ENCODE measurements at places on chromosomes 12 and 14.

- no peak for DNase-seq
Observed at GRCh38 chr12:76980196-76980595, 85.2 kb downstream of the E2F7 start.

DNA sequence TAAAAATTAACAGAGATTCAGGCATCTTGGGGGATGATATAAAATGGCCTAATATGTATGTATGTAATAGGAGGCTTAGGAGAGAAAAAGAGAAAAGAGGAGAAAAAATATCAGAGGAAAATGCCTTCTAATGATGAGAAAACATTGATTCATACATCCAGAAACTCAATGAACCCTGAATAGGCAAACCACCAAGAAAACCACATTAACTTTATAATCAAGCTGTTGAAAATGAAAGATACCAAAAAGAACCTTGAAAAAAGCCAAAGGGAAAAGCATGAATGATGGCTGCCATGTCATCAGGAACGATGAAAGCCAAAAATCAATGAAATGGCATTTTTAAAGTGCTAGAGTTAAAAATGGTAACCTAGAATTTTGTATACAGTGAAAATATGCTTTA lies 180.2 kb downstream of the EPS8 start:
- no peak for DNase-seq

- peak; percentile 22 for DNase-seq
Observed at GRCh38 chr14:101889898-101890297, 74.5 kb upstream of the DYNC1H1 start.

GRCh38 chr12:13725049-13725448 lies 256.4 kb downstream of the GRIN2B start:
- no peak for DNase-seq

DNA sequence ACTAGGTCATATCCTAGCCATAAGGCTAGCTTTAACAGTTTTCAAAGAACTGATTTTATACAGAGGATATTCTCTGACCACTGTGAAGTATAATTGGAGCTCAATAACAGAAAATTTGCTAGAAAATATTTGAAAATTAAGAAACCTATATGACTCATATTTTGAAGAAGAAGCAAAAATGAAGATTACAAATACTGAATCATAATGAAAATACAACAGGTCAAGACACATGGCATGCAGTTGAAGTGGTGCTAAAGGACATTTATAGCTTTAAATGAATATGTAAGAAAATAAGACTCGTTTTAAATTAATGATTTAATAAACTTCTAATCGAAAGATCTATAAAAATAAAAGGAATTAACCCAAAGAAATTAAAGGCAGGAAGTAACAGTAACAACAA lies 1234.6 kb downstream of the SLC16A7 start:
- no peak for DNase-seq

DNA sequence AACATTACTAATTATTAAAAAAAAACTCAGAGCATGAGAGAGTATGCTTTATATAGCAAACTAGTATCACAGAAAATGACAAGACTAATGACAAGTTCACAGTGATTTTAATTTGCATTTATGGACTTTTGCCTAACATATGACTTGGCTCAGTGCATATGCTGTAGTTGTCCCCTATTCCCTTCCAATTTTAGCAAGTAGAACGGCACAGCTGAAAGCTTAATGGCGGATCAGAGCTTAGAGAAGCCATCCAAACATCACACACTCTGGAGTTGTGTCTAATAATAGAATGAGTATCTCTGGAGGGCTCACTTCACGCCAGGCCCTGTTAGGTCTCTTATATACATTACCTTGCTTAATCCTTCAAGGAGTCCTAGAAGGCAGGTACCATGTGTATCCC lies 13.3 kb downstream of the CNIH1 start:
- DNase-seq, result no peak

- DNase-seq, result no peak
Observed at GRCh38 chr14:78383060-78383459, 212.9 kb downstream of the NRXN3 start.

DNA sequence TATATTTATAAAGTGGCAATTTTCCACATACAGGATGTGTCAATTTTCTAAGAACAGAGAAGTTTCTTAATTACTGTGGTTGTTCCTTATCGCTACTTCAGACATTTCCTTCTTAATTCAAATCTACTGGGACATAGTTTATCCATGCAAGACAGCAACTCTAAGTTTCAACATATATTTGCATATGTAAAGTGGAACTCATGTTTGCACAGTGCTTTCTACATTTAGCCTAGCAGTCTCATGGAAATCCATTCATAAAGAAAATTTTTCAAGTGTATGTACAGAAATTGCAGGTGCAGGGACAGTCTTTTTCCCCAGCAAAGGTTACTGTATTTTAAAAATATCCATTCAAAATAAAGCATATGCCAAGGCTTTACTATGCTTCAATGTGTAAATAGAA lies 956.7 kb upstream of the SEL1L start:
- no peak for DNase-seq

- peak; percentile 95 for DNase-seq
Observed at GRCh38 chr14:102316743-102317563, 2.6 kb upstream of the ZNF839 start.

GRCh38 chr12:56541631-56542030 lies 20.0 kb downstream of the RBMS2 start:
- no peak for DNase-seq

GRCh38 chr12:113396828-113397496 lies 6.7 kb downstream of the SDS start:
- no peak for DNase-seq

- DNase-seq, result no peak
Observed at GRCh38 chr14:64645220-64645892, 58.9 kb upstream of the PLEKHG3 start.

GRCh38 chr14:29885988-29886387 lies 41.7 kb downstream of the PRKD1 start:
- DNase-seq, result no peak

DNA sequence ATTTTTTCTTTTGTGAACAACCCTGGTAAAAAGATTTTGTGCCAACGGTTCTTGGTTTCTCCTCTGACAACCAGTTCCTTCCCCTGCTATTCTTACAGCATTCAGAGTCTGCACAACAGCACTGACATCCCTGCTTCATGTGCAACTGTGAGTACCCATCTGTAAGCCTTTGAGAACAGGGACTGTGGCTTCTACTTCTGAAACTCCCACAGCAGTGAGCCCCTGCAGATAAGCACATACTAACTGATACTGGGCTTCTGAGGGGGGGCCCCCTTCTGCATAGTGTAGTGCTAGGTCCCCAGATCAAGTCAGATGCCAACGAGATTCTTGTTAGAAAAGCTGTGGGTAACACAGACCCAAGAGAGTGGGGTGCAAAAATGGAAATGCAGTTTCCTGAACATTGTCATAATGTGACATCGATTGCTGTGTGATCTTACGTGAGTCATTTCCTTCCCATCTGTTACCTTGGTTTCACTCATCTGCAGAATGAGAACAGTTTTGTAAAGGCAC lies 11.1 kb upstream of the NINJ2 start:
- peak; percentile 98 for DNase-seq

DNA sequence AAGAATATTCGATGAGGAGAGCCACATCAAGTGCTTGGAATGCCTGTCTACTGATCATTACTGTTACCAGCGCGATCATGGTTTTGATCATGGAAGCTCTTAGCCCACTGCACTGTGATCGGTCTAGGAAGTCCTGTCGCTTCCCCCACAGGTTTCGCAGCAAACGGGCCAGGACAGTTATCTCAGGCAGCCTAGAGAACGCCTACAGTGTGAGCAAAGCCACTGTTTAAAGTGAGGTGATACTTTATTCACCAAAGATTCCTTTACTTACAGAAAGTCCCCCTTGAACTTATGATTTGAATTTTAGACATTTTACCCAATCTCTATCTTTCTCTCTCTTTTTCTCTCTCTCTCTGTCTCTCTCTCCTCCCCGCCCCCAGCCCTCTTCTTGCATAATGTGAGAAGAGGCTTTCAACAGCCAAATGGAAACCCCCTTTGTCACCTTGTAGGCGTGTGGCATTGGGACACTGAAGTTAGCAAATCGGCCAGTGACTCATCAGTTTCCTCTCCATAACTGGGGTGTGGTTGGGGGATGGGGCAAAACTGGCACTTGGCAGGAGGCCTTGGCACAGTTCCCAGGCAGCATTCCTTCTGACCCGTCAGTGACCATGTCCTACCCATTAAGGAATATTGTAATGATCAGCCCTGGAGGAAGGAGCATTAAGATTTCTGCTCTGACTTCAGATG lies 214.8 kb downstream of the CHST11 start:
- peak; percentile 94 for DNase-seq

- no peak for DNase-seq
Observed at GRCh38 chr14:67641480-67641879, 21.8 kb downstream of the ARG2 start.

- DNase-seq, result peak; percentile 87
Observed at GRCh38 chr12:92505254-92506231, 197.2 kb upstream of the PLEKHG7 start.

GRCh38 chr14:34465069-34465859 lies 3.2 kb upstream of the SPTSSA start:
- DNase-seq, result no peak

- no peak for DNase-seq
Observed at GRCh38 chr14:92590176-92590575, 76.6 kb downstream of the RIN3 start.

DNA sequence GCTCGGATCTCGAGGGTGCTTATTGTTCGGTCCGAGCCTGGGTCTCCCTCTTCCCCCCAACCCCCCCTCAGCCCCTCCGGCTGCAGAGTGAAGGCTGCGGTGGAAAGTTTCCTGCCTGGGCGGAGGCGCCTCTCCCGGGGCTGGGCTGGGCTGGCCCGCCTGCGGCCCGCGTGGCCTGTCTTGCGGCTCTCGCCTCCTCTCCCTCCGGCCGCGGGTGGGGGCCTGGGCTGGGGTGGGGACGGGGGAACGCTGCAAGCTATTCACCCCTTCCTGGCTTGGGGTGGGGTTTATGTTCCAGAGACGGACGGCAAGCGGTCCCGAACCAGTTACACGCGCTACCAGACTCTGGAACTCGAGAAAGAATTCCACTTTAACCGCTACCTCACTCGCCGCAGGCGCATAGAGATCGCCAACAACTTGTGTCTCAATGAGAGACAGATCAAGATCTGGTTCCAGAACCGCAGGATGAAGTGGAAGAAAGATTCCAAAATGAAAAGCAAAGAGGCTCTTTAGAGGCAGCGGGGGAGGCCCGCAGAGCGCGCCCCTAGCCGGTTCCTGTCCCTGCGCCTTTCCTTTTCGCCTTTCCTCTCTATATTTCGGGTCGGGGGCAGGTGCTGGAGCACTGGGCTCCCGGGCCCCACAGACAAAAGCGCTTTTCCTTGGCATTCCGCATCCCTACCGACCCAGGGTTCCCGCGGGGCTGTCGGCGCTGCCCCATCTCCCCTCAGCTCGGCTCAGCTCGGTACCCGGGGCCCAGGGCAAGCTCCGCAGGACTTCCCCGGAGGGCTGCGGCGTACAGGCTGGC lies 1.3 kb downstream of the HOXC5 start:
- DNase-seq, result no peak

- DNase-seq, result no peak
Observed at GRCh38 chr12:19704966-19705365, 265.7 kb downstream of the AEBP2 start.

DNA sequence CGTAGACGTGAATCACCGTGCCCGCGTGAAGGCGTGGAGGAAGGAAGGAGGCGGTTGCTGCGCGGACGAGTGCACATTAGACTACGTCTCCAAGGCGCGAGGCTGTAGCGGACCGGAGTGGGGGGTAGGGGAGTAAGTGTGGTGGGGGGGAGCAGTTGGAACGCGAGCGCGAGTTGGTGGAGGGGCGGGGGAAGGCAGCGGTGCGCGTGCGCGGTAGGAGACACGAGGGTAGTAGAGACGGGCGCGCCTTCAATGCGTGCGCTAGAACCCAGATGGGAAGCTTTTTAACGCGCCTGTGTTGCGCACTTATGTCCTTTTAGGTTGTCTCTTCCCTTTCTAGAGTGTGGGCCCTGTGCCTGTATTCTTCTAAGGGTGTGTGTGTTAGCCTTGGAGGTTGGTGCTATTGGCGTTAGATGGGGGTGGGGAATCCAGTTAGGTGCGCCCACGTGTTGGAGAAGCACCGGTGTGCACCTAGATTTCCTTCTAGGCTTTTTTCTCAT lies 604 bp downstream of the EIF4B start:
- peak; percentile 88 for DNase-seq

GRCh38 chr14:104178279-104178678 lies 39.9 kb downstream of the KIF26A start:
- no peak for DNase-seq

DNA sequence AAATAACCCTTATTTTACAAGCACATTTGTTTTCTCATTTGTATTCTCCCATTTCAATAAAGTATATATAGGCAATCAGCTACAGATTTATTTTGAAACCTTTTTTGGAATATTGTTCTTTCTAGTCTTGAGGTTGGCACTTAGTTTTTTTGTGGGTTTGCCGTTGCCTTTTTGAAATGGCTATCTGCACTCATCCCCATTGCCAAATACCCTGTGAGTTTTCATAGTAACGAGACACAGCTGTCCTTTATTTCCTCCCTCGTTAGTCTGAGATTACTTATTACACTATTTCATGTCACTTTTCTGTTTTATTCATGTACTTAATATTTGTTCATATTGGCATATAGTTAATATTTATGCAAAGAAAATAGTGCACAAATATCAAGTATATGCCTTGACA lies 1104.0 kb downstream of the SLC6A15 start:
- DNase-seq, result no peak

- peak; percentile 54 for DNase-seq
Observed at GRCh38 chr12:1808798-1809480, 11.4 kb upstream of the LRTM2 start.

- no peak for DNase-seq
Observed at GRCh38 chr12:106978035-106978800, 8.7 kb downstream of the MTERF2 start.

- DNase-seq, result no peak
Observed at GRCh38 chr12:31018106-31018789, 55.4 kb upstream of the DDX11 start.

- DNase-seq, result no peak
Observed at GRCh38 chr14:56979936-56980335, 169.7 kb upstream of the OTX2 start.

GRCh38 chr14:55340482-55340881 lies 69.3 kb downstream of the FBXO34 start:
- no peak for DNase-seq

DNA sequence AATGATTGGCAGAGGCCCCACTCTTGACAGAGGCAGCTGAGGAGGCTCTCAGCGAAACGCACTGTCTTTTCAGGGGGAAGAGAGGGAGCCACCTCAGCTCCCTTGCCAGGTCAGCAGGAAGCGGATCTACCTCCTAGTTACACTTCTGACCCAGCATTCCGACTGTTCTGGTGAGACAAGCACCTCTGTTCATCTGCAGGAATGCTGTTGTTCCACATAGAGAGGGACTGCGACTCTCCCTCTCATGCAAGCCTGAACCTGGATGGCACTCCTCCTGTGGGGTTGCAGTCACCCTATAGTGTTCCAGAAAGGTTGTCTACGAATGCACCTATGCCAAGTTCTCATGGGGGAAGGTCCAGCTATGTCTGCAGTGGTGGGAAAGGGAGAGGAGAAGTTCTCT lies 37.1 kb upstream of the AEBP2 start:
- DNase-seq, result no peak

DNA sequence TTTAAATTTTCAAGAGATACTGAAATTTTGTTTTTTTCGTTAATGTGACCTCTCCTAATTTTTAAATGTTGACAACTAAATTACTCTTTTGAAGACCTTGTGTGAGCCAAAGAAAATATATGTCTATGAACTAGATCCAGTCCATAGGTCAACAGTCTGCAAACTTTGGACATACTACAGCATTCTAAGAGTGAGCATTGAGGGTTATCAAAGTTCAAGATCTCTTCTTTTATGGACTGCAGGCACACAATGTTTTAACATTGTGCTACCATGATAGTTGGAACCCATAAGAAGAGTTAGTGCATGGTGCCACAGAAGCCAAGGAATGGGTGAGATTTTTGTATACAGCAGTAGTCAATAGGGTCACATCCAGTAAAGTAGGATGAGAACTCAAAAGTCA lies 43.0 kb upstream of the ACSS3 start:
- no peak for DNase-seq
